Left kidney (tissue), 8 donors: ENCODE measurements at places on chromosomes 6 and 20. TPM values are rescaled to one million over a fixed set of nuclear protein-coding genes. Genes with fewer than 3 reads are reported as not detected.
A peak's percentile ranks its signal among the peaks of the same experiment; 100 is the strongest.

DNA sequence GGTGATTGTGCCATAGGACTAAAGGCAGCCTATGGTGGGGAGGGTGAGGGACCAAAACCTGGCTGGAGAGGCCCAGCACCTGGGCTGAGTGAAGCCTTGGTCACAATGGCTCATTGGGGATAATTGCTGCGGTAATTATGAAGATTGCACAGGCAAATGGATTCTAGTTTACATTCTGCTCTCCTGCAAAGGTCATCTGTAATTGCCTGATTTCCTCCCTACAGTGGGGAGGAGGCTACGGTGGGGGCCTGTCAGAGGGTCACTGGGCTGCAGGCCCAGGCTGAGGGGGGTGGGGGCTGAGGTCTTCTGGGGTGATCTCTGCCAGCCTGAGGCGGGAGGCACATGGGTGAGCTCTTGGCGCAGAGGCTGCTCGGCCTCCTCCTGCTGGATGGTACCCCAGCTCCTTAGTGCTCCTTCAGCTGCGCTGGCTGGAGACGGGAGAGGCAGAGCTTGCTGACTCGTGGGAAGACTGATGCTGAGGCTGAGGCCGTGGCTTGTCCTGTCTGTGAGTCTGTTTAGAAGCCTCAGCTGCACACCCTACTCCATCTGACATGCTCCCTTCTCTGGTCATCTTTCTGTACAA, 30.3 kb downstream of the PACSIN1 start:
- no peak for DNase-seq

FAM120B gene
- polyA plus RNA-seq, result 39.9 TPM

DNA sequence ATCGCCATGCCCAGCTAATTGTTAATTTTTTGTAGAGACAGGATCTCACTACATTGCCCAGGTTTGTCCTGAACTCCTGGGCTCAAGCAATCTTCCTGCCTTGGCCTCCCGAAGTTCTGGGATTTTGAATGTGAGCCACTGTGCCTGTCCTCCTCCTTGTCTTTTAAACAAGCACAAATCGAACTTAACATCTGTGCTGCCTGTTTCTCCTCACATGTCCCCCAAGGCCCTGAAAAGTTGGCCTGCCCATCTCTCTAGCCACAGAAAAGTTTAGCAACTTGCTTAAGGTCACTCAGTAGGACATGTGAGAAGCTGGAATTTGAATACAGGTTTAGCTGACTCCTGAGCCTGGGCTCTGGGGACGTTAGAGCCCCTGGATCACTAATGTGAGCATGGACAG, 115.7 kb upstream of the KCNG1 start:
- DNase-seq, result no peak

GPX5 gene
- not detected for polyA plus RNA-seq

GRCh38 chr6:16352258-16352635, 113.9 kb downstream of the GMPR start:
- DNase-seq, result no peak

DNA sequence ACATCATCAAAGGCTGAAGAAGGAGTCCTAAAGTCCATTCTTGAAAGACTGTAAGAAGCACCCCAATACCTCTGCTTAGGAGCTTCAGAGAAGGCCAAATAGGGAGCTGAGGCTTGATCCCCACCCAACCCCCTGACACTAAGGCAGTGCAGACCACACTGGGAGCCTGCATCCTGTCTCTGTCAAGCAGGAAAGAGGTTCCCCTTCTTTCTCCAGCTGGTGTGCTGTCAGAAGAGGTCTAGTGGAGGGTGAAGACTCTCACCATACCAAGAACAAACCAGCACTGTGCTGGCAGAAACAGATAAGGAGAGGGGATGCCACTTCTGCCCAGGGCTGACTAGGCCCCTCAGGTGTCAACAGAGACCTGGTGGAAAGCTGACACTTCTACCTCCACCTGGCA, 19.9 kb downstream of the GZF1 start:
- no peak for DNase-seq

ELOVL4 gene
- 4.0 TPM for polyA plus RNA-seq

DNA sequence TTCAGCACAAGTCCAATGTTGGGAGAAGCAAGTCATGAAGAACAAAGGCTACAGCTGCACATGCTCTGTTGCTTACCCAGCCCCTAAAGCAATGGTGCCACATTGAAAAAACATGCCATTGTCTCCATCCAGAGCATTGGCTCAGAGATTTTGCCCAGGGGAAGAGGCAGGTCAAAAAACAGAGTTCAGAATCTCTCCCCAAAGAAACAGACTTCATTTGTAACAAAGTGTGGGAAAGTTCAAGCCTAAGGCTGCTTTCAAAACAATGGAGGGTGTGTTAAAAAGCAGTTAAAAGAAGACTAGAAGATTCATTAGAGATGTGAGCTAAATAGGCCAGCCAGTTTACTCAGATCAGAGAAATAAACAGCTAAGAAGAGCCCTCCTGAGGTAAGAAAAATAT, 63.6 kb downstream of the DZANK1 start:
- DNase-seq, result no peak

- DNase-seq, result no peak
Observed at GRCh38 chr6:88120635-88121034, 45.5 kb downstream of the CNR1 start.

GRCh38 chr20:1877609-1878200, 17.5 kb upstream of the SIRPA start:
- no peak for DNase-seq

DNA sequence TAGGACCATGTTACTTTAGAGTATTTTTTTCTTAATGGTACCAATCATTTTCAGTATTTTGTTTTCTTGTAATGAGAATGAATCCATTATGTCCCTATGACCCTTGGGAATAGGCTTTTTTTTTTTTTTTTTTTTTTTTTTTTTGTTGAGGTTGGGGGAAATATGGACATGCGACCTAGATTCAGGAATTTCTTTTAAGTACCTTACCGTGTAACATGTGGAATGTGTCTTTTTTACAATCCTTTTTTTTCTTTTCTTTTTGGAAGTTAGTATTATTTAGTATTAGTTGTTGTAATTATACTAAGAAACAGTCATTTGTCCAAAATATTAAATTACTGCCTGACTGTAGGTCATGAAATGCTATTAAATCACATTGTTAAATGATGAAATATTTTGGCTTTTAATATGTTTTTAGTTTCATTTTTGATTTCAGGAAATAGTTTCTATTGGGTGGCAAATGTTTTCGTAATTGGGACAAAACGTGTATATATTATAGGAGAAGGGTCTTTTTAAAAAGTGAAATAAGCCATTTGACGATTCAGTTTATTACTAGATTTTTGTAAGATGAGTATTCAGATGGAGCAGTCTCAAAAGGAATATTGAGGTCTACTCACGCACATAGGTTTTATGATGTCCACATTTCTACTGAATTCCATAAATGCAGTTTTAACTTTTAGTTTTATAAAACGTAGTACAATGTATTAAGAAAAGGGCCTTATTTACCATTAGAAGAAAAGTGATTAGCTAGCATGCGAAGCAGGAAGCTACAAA, 4.9 kb downstream of the ARID1B start:
- no peak for DNase-seq

DNA sequence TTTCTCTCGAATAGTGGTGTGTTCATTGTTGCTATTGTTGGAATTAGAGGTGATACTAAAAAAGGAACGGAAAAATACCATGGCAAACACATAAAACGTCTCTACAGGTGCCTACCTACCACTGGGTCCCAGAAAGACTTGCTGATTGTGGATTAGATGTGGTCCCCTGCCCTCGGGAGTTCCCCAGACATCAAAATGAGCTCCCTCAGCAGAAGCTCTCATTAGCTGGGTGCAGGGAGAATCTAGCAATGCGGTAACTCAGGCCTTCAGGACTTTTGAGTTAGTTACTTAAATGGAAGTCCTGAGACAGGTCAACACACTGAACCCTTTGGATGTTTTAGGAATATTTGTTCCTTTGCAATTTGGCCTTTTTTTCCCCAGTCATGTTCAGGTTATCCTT, 6.1 kb downstream of the IRF4 start:
- DNase-seq, result no peak

DNA sequence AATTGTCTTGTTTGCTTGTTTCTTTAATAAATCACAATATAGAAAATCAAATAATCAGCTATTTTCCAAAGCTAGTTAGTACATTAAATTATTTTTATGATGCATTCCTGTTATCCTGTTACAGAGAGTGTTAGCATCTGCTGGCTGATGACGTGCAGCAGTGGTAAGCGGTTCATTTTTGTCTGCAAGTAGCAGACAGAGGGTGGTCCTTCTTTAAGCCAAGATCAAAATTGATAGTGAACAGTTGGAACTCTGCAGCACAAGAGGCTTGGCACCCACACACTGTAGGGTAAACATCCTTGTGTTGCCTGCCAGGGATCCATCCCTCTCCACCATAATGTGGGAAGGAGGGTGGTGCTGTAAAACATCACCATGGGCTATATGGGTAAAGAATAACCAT, 158.3 kb downstream of the FRK start:
- peak; percentile 51 for DNase-seq

GRCh38 chr6:145887969-145888368, 73.4 kb upstream of the FBXO30 start:
- DNase-seq, result peak; percentile 7

GRCh38 chr6:33192671-33193602, 670 bp upstream of the COL11A2 start:
- no peak for DNase-seq

MAP7 gene
- 35.3 TPM for polyA plus RNA-seq

- DNase-seq, result no peak
Observed at GRCh38 chr20:50226093-50226974, 35.7 kb downstream of the CEBPB start.

FAXC gene
- 5.8 TPM for polyA plus RNA-seq

DEFB124 gene
- 0.48 TPM for polyA plus RNA-seq

DNA sequence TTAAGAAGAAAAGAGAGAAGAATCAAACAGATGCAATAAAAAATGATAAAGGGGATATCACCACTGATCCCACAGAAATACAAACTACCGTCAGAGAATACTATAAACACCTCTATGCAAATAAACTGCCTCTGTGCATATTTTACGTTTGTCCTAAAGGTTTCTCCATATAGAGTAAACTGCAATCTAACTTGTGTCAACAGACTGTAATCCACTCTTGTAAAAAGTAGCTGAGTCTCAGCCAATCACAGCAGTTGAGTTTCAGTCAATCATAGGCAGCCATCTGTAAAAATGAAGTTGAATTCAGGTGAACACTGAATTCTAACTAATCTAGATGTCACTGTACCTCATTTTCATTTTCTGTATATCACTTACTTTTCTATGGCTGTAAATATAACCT, 112.2 kb upstream of the SYNCRIP start:
- DNase-seq, result no peak

ZDHHC14 gene
- 19.1 TPM for polyA plus RNA-seq

- DNase-seq, result peak; percentile 74
Observed at GRCh38 chr6:75748743-75749538, at the start of gene MYO6. Gene MYO6, plus strand, starts transcription at chr6:75749239. Its CDS starts 68,309 bp downstream, at chr6:75817548.

DNA sequence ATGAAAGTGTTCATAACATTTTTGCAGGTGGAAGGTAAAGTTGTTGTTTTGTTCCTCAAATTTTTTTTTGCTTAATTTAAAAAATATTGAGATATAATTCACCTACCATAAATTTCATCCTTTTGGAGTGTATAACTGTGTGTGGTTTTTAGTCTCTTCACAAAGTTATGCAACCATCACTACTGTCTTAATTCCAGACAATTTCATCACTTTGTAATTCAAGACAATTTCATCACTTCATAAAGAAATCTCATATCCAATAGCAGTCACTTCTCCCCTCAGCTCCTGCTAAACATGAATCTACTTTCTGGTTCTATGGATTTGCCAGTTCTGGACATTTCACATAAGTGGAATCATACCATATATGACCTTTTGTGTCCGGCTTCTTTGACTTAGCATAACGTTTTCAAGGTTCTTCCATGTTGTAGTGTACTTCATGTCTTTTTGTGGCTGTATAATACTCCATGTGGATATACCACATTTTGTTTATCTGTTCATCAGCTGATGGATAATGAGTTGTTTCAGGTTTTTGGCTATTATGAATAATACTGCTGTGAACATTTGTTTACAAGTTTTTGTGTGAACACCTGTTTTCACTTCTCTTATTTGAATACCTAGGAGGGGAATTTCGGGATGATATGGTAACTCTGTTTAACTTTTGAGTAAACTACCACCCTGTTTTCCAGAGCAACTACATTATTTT, 18.8 kb downstream of the ZFAND3 start:
- DNase-seq, result no peak

CEP250 gene
- 66.0 TPM for polyA plus RNA-seq

- no peak for DNase-seq
Observed at GRCh38 chr20:62772103-62772611, 24.1 kb upstream of the MRGBP start.

MICA gene
- polyA plus RNA-seq, result 11.2 TPM

DNA sequence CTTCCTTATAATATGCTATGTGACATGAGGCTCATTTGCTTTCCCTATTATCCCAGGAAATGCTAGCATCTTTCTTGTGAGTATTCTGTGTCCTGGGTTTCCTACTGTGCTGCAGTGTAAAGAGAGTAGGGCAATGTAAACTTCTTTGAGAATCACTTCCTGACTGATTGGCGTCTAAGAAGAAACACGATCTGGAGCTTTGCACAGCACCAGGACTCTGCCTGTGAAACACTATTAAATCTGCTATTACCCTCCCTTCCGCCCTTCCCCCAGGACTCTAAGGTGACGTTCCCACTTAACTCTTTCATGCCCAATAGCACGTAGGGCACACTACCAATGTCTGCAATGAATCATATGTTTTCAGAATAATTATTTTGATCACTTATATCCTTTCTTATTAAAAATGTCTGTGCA, 607.3 kb upstream of the CITED2 start:
- peak; percentile 84 for DNase-seq

- DNase-seq, result no peak
Observed at GRCh38 chr6:3517350-3517749, 60.5 kb upstream of the SLC22A23 start.

DNA sequence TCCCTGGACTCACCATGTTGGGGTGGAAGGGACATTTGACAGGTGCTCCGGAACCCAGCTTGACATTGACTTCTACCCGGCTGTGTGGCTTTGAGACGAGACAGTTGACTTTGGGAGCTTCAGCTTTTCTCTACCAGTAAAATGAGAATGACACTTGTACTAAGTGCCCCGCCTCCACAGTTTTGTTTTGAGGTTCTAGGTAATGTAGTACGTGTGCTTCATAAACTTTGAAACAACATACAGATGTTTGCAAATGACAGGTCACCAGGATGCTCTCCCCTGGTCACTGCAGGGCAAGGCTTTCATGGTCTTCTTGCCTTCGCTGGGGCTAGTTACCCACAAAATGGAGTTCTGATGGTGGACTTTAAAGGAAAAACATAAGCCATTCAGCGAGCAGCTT, 31.3 kb downstream of the CLIC5 start:
- DNase-seq, result no peak

GRCh38 chr20:37095108-37095598, 644 bp downstream of the RBL1 start:
- DNase-seq, result no peak

GRCh38 chr6:55379471-55379870, 52.2 kb downstream of the GFRAL start:
- DNase-seq, result no peak

DNA sequence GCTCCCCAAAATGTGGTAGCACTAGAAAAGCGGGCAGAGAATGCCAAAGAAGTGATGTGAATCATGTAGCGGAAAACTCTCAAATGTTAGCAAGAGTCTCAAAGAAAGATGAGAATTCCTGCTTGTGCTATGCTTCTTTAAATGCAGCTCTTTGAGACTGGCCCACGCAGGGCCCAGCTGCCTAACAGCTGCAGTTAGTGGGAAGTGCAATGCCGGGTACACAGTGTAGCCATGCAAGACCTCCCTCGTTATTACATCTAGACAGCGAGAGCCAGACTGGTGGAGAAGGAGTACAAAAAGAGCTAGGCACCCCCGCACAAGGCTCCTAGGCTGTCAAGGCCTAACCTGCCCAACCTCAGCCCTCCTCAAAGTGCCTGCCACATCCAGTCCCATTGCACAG, 201.7 kb upstream of the PRDM1 start:
- no peak for DNase-seq

- peak; percentile 53 for DNase-seq
Observed at GRCh38 chr6:108947114-108947854, 99.1 kb downstream of the ARMC2 start.

EYA2 gene
- polyA plus RNA-seq, result 0.52 TPM

ANKRD66 gene
- not detected for polyA plus RNA-seq
